ENCODE measurements at places on chromosomes 13 and 19.

DNA sequence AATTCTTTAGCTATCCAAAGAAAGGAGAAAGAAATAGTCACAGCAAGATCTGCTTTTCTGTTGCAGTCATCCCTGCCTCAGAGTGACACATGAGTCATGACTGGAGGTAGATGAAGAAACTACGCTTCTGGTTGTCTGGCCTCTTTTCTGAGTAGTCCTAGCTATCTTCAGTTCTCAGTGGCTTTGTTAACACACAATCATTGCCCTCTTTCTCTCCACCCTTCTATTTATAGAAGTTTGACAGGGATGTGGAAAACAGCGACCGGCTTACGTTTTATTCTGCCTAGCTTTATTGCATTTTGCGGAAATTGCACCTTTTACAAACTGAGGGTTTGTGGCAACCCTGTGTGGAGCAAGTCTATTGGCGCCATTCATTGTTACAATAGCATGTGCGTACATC, 26.7 kb downstream of the SPATA13 start:
- no peak for DNase-seq

DNA sequence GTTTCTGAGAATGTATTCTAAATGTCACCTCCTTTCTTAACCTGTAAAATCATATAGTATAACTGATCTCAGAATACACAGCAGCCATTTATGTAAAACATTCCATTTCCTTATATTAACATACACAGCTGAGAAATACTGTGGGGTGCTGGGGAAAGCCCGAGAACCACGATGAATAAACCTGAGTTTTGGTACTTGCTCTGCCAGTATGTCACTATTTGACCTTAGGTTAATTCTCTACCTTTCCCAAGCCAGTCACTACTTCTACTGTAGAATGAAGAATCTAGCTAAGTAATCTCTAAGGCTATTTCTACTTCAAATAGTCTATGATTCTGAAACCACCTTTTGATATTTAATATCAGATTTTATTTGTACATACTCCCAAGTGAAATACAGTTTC, 173.7 kb downstream of the TBC1D4 start:
- DNase-seq = no peak

- peak; percentile 19 for DNase-seq
These were observed 30.6 kb upstream of the IGSF23 start for GRCh38 chr19:44582581-44583265.

DNA sequence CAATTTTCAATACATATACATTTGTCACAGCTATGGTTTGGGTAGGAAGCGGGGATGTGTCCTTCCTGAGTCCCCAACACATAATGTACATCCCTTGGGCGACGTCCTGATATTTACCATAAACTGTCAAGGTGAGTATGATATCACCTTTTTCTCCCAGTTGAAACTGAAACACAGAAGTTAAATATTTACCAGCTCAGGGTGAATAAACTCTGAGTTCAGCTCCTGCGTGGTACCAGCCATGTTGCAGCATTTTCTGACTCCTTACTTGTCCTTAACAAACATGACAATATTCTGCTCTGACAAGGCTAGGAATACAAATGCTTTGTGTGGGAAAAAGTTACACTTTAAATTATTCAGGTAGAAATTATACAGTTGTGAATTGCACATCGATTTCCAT, 294.2 kb downstream of the TEX29 start:
- no peak for DNase-seq

GRCh38 chr19:16895467-16896145, 6.8 kb downstream of the F2RL3 start:
- DNase-seq = no peak

All from ACHN (cell line).